ENCODE measurements at places on chromosomes 13 and 19. TPM values are rescaled to one million over a fixed set of nuclear protein-coding genes. Genes with fewer than 3 reads are reported as not detected.

GRCh38 chr13:30877335-30877734 lies 28.7 kb upstream of the MEDAG start:
- no peak for DNase-seq

- DNase-seq, result no peak
These were observed 14.6 kb downstream of the GNA11 start for GRCh38 chr19:3108775-3109174.

DNA sequence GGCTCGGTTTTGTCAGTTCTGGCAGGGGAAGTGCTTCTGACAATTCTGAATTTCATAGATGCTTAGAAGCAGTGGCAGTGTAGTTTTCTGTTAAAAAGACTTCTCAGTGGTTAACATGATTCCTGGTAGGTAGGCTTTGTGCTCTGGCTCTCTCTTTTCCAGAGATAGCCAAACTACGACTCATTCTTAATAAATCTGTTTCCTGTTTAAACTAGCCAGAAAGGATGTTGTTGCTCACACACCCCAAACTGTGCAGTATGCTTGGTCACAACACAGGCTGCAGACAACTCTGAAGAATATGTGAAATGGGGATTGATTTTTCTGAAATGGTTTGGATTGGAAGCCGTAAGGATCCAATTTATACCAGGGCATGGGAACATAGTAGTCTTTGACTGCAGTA lies 711.5 kb downstream of the PCDH17 start:
- DNase-seq, result no peak

THSD1 gene
- total RNA-seq, result 2.9 TPM

ZNF541 gene
- 0.14 TPM for total RNA-seq

Measured in thymus (tissue), 14 donors.